ENCODE measurements at places on chromosomes 4 and X.

GRCh38 chr4:76002176-76002575 lies 5.1 kb downstream of the CXCL9 start:
- H3K27ac ChIP-seq = no peak overlapping the region
- H3K4me3 ChIP-seq = no peak overlapping the region
- H3K36me3 ChIP-seq = no peaks in the 10 kb centered on the region
- H3K27me3 ChIP-seq = no peaks in the 10 kb centered on the region

DNA sequence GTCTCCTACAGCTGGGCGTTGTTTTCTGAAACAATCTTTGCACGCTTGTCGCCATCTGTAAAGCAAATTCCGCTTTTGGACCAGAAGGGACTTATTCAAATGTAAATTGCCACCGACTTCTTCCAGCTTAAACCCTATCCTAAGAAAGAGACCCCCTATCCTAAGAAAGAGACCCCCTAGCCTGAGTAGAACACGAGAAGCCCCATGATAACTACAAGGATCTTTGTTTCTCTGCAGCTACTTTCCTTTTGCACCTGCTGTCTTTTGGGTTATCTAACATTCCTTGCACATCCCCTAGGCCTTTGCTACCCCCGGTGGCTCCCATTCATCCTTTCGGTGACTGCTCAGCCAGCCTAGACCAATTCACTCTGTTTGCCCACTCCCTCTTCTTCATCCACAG lies 536.0 kb upstream of the PRKX start:
- H3K36me3 ChIP-seq = no peaks in the 10 kb centered on the region
- DNase-seq = no peak
- no peaks in the 10 kb centered on the region for H3K27me3 ChIP-seq
- H3K27ac ChIP-seq = no peak overlapping the region

- no peaks in the 10 kb centered on the region for H3K4me1 ChIP-seq
- H3K4me3 ChIP-seq = no peak overlapping the region
- no peaks in the 10 kb centered on the region for H3K36me3 ChIP-seq
- H3K27ac ChIP-seq = no peak overlapping the region
- no peaks in the 10 kb centered on the region for H3K27me3 ChIP-seq
Measured at GRCh38 chrX:12282991-12283390, 144.7 kb downstream of the FRMPD4 start.

DNA sequence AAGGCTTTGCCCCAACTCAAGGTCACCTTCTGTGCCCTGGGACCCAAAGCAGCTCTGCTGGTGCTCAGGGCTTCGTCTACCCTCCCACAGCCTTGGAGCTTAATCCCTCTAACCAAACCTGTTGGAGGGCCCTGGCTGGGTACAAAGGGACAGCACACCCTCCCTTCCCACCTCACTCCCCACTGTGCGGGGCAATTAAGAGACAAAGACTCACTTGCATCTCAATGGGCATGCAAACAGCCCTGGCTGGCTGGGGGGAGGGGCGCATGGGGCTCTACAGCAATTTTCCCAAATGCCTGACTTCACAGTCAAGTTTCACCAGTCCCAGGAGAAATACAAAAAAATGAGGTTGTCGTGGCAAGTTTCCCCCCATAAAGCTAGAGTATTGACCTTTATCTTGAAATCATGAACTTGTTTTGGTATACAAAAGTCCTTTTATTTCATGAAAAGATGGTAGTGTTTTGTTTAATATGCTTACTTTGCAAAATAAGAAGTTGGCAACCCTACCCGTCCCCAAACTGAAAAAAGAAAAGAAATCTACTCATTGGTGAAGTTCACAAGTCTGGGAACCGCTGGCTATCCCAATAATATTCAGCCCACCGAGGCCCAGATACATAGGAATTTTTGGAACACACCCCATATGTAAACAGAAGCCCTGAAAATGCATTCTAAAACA lies 4.1 kb upstream of the CD99L2 start:
- H3K36me3 ChIP-seq = no peaks in the 10 kb centered on the region
- no peaks in the 10 kb centered on the region for H3K4me1 ChIP-seq
- no peak overlapping the region for H3K4me3 ChIP-seq

DNA sequence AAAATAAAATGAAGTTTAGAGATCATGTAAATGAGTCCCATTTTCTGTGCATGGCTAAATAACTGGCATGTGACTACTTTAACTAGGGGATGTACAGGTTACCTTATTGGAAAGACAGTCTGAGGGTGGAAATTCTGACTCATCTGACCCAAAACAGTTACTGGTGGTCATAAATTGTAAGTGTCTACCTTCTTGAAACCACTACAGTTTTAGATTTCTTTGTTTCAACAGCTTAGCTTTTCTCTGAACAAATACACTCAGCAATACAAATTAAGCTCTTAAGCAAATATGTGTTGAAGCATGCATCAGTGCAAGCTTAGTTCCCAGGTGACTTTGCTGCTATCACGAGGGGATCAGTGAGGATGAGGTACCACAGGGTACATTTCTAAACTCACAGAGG lies 60.7 kb upstream of the PGM2 start:
- no peak overlapping the region for H3K4me3 ChIP-seq
- H3K4me1 ChIP-seq = no peaks in the 10 kb centered on the region
- no peaks in the 10 kb centered on the region for H3K36me3 ChIP-seq
- H3K27ac ChIP-seq = no peak overlapping the region

GRCh38 chrX:155188786-155189185 lies 27.5 kb upstream of the VBP1 start:
- no peaks in the 10 kb centered on the region for H3K27me3 ChIP-seq
- no peaks in the 10 kb centered on the region for H3K4me1 ChIP-seq
- H3K36me3 ChIP-seq = no peaks in the 10 kb centered on the region
- H3K27ac ChIP-seq = no peak overlapping the region
- no peak for DNase-seq

GRCh38 chrX:55709735-55710134 lies 7.8 kb upstream of the RRAGB start:
- peak overlapping the region; percentile 74 for H3K27ac ChIP-seq
- no peak overlapping the region for H3K4me3 ChIP-seq
- H3K36me3 ChIP-seq = no peaks in the 10 kb centered on the region
- peaks cover 7% of the 10 kb centered on the region for H3K4me1 ChIP-seq

GRCh38 chrX:670645-671044 lies 40.1 kb downstream of the SHOX start:
- no peaks in the 10 kb centered on the region for H3K36me3 ChIP-seq
- no peak for DNase-seq
- H3K4me3 ChIP-seq = no peak overlapping the region
- no peak overlapping the region for H3K27ac ChIP-seq
- H3K27me3 ChIP-seq = no peaks in the 10 kb centered on the region

- H3K27ac ChIP-seq = no peak overlapping the region
- H3K36me3 ChIP-seq = no peaks in the 10 kb centered on the region
- DNase-seq = no peak
Measured at GRCh38 chr4:75565481-75565880, 9.6 kb downstream of the ODAPH start.

- no peaks in the 10 kb centered on the region for H3K27me3 ChIP-seq
- peak; percentile 1 for DNase-seq
- no peaks in the 10 kb centered on the region for H3K36me3 ChIP-seq
- no peak overlapping the region for H3K27ac ChIP-seq
Measured at GRCh38 chrX:66728818-66729271, 90.0 kb upstream of the EDA2R start.

DNA sequence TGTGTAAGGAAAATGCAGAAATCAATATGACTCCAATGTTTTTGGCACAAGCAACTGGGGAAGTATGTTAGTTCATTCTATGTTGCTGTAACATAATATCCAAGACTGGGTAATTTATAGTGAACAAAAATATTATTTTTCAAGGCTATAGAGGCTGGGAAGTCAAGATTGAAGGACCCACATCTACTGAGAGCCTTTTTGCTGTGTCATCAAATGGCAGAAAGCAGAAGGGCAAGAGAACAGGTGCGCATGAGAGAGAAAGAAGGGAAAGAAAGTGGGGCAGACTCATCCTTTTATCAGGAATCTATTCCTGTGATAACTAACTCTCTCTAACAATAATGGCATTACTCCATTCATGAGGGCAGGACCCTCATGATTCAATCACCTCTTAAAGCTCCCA lies 237.2 kb downstream of the FAT4 start:
- no peak for DNase-seq
- no peaks in the 10 kb centered on the region for H3K4me1 ChIP-seq
- no peak overlapping the region for H3K4me3 ChIP-seq
- no peaks in the 10 kb centered on the region for H3K36me3 ChIP-seq
- no peaks in the 10 kb centered on the region for H3K27me3 ChIP-seq
- no peak overlapping the region for H3K27ac ChIP-seq

GRCh38 chr4:26787461-26788340 lies 72.9 kb upstream of the STIM2 start:
- DNase-seq = no peak
- H3K27me3 ChIP-seq = no peaks in the 10 kb centered on the region
- peaks cover 6% of the 10 kb centered on the region for H3K4me1 ChIP-seq
- no peak overlapping the region for H3K4me3 ChIP-seq
- H3K27ac ChIP-seq = no peak overlapping the region
- H3K36me3 ChIP-seq = no peaks in the 10 kb centered on the region

GRCh38 chrX:134388161-134389109 lies 71.5 kb upstream of the HPRT1 start:
- H3K36me3 ChIP-seq = no peaks in the 10 kb centered on the region
- DNase-seq = no peak
- H3K4me1 ChIP-seq = no peaks in the 10 kb centered on the region
- H3K27ac ChIP-seq = no peak overlapping the region

DNA sequence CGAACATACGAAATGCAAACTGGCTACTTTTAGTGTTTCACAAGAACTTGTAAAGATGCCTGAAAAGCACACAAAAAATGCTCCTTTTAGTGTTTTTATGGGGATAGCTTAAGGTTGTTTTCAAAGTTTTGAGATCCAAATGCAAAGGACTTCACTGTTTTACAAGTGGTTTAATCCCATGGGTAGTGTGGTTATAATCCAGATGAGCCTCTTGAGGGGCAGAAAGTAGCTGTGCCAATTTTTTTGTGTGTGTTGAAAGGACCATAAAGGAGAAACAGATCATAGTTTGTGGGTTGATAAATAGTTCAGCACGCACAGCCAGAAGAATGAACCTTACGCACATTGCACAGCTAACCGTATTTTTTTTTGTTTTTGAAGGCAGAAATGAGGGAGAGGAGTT lies 126.9 kb upstream of the GIMD1 start:
- H3K4me1 ChIP-seq = no peaks in the 10 kb centered on the region
- DNase-seq = no peak
- H3K4me3 ChIP-seq = no peak overlapping the region
- H3K27me3 ChIP-seq = no peaks in the 10 kb centered on the region
- H3K36me3 ChIP-seq = no peaks in the 10 kb centered on the region

GRCh38 chr4:144411119-144411518 lies 234.8 kb upstream of the HHIP start:
- no peaks in the 10 kb centered on the region for H3K27me3 ChIP-seq
- H3K4me3 ChIP-seq = no peak overlapping the region
- H3K4me1 ChIP-seq = no peaks in the 10 kb centered on the region

DNA sequence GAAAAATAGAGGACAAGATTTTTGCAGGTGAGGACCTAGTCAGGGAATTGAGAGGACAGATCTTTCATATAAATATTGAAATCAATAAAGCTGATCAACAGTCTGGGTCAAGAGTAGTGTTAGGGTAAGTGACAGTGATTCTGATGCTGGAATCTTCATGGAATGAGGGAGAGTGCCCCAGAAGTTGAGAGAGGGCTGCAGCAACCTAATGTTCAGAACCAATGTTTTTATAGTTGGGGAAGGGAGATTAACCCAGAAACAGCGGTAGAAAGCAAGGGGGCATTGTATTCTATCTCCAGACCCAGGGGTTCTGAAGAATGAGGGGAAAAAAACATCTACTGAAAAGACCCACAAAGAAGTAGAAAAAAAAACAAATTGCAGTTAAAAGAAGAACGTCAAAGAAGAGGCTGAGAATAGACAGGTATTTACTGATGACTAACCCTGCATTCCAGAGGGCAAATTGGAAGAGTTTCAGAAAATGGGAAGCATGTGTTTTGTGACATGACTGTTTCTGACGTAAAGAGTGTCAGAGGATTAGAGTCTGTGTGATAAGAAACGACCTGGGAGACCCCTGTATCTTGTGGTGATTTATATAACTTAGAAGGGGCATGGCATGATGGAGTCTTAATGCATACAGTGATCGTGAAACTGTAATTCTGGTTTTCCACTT lies 819.6 kb upstream of the EPHA5 start:
- no peak overlapping the region for H3K27ac ChIP-seq
- no peak overlapping the region for H3K4me3 ChIP-seq
- H3K4me1 ChIP-seq = no peaks in the 10 kb centered on the region

DNA sequence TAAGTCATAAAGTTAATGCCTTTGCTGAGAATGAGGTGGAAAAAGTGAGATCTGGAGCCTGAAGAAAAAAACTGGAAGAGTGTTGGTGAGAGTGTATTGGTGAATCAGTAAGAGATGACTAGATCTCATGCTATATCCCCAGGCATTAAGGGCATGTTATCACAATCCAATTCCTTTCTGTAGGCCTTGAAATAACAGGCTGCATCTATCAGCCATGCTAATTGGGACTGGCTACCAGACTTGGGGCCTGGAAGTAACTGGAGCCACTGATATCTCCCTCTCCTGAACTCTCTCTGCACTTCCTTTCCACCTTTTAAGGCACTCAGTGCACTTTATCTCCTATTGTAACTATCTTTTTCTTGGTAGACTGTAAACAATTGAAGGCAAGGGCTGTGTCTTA lies 88.8 kb upstream of the HPRT1 start:
- H3K27ac ChIP-seq = no peak overlapping the region
- H3K36me3 ChIP-seq = no peaks in the 10 kb centered on the region
- H3K4me3 ChIP-seq = no peak overlapping the region
- no peaks in the 10 kb centered on the region for H3K27me3 ChIP-seq
- no peaks in the 10 kb centered on the region for H3K4me1 ChIP-seq
- DNase-seq = no peak

- no peak overlapping the region for H3K4me3 ChIP-seq
- DNase-seq = no peak
- H3K27me3 ChIP-seq = no peaks in the 10 kb centered on the region
- H3K4me1 ChIP-seq = peaks cover 4% of the 10 kb centered on the region
- H3K36me3 ChIP-seq = no peaks in the 10 kb centered on the region
Measured at GRCh38 chr4:85798012-85798770, 323.2 kb downstream of the ARHGAP24 start.

GRCh38 chrX:119442286-119442685 lies 26.0 kb upstream of the SLC25A5 start:
- no peak for DNase-seq
- no peak overlapping the region for H3K27ac ChIP-seq
- no peak overlapping the region for H3K4me3 ChIP-seq
- no peaks in the 10 kb centered on the region for H3K36me3 ChIP-seq
- H3K27me3 ChIP-seq = no peaks in the 10 kb centered on the region
- H3K4me1 ChIP-seq = no peaks in the 10 kb centered on the region

GRCh38 chr4:120918788-120919187 lies 3.7 kb downstream of the PRDM5 start:
- no peaks in the 10 kb centered on the region for H3K36me3 ChIP-seq
- no peak overlapping the region for H3K4me3 ChIP-seq
- no peaks in the 10 kb centered on the region for H3K27me3 ChIP-seq
- peaks cover 22% of the 10 kb centered on the region for H3K4me1 ChIP-seq
- no peak for DNase-seq

- H3K4me3 ChIP-seq = no peak overlapping the region
- no peaks in the 10 kb centered on the region for H3K27me3 ChIP-seq
- peaks cover 43% of the 10 kb centered on the region for H3K4me1 ChIP-seq
- no peak overlapping the region for H3K27ac ChIP-seq
- peak; percentile 21 for DNase-seq
Measured at GRCh38 chrX:9566150-9566621, 101.3 kb downstream of the TBL1X start.

GRCh38 chrX:106611679-106612392 lies at the start of gene RADX:
TSS of gene RADX (plus strand) at chrX:106611978. CDS start at chrX:106612081, 103 bp downstream.
- DNase-seq = peak; percentile 24
- H3K27me3 ChIP-seq = no peaks in the 10 kb centered on the region
- peak within 1 kb of the TSS; percentile 73 for H3K4me3 ChIP-seq
- H3K4me1 ChIP-seq = no peaks in the 10 kb centered on the region

GRCh38 chr4:25928379-25929297 lies 14.6 kb downstream of the SMIM20 start:
- peak overlapping the region; percentile 31 for H3K27ac ChIP-seq
- H3K27me3 ChIP-seq = no peaks in the 10 kb centered on the region
- H3K4me3 ChIP-seq = peak overlapping the region; percentile 42
